ENCODE measurements at places on chromosomes 3 and 15.

GRCh38 chr3:178289544-178290160, 246.6 kb upstream of the KCNMB2 start:
- no peak for DNase-seq

DNA sequence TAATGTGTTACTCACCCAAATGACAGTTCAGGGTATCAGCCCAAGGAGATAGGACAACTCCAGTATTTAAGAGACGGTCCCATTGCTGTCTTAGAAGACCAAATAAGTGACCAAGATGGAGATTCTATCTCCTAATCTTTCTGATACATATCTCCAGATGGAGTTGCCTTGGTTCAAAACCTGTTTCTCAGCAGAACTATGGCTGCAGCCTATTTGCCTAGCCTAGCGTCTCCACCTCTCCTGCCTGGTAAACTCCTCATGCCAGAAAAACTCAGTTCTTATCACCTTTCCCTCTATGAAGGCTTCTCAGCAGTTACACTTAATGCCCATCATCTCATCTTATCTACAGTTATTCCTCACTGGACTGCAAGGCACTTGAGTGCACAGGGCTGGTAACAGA, 1.2 kb upstream of the CSPG5 start:
- no peak for DNase-seq

GRCh38 chr3:10935028-10935427, 57.5 kb upstream of the SLC6A1 start:
- DNase-seq: no peak

DNA sequence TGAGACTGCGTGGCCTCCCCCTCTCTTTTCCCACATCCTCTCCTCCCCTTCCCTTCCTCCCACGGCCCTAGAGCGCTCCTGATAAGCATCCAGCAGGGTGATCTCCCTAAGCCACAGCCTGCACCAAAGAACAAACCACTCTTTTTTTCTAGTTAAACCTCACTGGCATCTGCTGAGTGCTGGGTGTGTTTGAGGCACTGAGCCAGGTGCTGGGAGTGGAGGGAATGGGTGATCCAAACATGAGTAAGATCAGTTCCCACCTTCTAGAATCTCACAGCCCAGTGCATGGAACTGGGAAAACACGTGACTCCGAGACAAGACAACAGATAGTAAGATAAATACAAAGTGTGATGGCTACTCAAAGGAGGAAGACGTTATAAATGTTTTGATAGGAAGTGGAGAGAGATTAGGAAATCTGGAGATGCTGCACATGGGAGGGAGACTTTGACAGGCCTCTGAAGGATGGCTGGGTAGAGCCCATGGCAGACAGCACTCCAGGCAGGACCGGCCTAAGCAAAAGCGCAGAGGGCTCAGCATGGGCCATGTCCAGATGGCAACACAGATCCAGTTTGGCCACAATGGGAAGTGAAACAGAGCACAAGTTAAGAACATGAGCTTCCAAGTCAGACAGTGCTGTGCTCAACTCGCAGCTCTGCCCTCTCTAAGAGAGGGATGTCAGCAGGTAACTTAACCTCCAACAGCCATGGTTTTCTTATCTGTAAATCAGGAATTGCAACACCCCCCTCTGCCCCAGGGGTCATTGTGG, 55.6 kb downstream of the CCR3 start:
- DNase-seq: no peak

- DNase-seq: no peak
Observed at GRCh38 chr3:141682007-141682406, 56.1 kb upstream of the RNF7 start.

GRCh38 chr3:188439080-188439479, 285.1 kb downstream of the LPP start:
- peak; percentile 33 for DNase-seq

DNA sequence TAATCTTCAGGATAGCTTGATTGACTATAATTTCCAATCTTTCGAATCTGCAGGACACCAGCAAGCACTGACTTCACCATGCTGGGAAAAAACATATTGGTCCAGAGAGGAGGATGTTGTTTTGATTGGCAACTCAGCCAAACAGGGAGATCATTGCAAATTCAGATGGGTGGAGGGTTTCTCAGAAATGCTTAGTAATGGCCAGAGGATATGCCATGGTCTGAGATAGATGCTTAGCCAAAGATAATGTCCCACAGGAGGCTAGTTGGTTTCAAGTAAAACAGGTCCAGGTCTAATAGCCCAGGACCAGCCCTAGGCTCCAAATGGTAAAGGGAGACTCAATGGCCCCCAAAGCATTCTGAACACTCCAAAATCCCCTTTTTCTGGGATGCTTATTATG, 46.7 kb upstream of the CCDC80 start:
- DNase-seq: no peak

- no peak for DNase-seq
Observed at GRCh38 chr3:47762233-47762632, 19.5 kb downstream of the SMARCC1 start.

DNA sequence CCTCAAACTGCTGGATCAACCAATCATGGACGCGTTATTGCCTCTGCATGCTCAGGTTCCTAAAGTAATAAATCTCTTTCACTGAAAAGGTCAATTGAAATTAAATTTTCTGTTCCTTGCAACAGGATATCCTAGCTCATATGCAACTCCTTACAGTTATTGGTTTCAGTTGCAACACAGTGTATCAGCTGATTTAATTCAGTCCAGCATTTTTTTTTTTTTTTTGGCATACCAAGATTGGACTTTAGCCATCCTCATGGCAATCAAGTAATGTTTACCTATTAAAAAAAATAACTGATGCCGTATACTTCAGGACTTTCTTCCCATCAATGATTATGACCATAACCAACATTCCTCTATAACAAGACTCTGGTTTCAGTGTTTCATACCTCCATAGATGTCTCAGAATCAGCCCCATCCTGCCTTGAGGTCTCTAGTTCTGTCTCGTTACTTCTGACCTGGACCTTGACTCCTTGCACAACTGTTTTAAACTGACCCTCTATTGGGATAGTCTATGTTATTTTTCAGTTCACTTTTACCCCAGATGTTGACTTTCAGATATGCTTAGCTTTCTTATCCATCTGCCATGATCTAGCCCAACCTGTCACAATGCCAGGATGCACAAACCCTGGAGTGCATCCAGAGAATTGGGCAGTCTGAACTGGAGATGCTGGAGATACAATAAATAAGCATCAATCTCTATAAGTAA, 265.0 kb upstream of the GADL1 start:
- DNase-seq: no peak

GRCh38 chr3:171822431-171823106, 12.3 kb upstream of the PLD1 start:
- DNase-seq: no peak

DNA sequence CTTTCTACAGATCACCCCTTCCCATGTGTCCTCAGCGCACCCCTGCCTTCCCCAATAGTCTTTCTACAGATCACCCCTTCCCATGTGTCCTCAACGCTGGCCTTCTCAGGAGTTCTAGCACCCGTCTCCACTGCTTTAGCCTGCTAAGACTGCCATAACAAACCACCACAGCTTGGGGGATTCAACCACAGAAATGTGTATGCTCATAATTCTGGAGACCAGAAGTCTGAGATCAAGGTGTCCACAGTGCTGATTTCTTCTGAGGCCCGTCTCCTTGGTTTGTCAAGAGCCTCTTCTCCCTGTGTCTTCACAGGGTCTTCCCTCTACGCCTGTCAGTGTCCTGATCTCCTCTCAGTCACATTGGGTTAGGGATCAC, 68.1 kb upstream of the CGNL1 start:
- DNase-seq: no peak

- DNase-seq: no peak
Observed at GRCh38 chr3:104582092-104582491, 784.6 kb upstream of the ALCAM start.

GRCh38 chr3:156351783-156352182, 203.1 kb downstream of the SSR3 start:
- DNase-seq: no peak

DNA sequence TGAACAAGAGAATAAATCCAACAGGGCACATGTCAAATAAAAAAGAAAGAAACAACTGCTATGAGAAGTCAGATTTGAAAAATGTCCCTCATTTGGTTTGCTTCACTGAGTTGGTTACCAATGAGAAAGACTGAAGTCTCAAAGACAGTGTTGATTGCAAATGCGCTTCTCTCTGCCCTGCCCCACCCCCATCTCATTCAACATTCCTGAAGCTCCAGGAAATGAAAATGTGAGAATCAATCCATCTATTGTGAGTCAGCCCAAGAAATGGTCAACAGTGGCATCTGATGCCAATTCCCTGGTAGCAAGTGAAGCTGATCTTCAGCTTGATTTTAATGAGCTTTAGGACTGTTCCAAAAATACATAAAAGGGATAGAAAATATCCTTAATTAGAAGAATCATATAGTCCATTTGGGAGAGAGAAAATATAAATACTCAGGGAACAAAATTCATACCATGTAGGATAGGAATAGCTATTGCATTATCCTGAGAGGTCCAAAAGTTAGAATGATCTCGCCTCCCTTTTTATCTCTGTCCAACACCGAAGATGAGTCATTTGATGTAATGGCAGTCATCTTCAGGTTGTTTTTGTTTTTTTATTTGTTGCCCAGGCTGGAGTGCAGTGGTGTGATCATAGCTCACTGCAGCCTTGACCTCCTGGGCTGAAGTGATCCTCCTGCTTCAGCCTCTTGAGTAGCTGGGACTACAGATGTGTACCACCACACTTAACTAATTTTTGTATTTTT, 200.3 kb upstream of the UMPS start:
- no peak for DNase-seq

- DNase-seq: no peak
Observed at GRCh38 chr3:78163379-78163778, 1123.5 kb downstream of the ROBO2 start.

DNA sequence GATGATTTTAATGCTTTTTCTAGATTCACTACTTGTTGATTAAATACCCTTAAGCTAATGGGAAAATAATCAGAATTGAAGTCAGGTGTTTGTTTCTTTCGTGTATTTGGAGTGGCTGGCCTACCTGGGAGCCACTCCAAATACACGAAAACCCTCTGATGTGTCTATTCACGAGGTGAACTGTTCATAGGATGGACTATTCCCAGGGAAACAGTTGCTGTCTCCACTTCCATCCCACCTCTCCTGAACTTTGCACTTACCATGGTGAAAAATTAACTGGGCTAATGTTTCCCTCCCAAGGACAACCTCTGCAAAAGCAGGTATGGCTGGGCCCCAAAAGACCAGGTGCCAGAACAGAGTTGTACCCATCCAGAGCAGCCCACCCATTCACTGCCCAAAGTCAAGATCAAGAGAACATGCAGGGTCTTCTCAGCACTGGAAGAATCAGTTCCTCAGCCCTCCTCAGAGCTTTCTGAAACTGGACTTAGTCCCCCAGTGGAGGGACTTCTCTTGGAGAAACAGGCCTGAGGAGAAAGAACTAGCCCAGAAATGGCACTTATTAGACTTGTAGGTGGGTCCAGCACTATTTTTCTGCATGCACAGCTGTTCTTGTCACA, 2.9 kb upstream of the SMAD3 start:
- DNase-seq: no peak

- no peak for DNase-seq
Observed at GRCh38 chr3:59027607-59028006, 22.2 kb downstream of the CFAP20DC start.

Data from activated CD8-positive, alpha-beta memory T cell treated with anti-CD3 and anti-CD28 coated beads for 4 hours (primary cell).